ENCODE measurements at places on chromosomes 13 and 19.

- no peak for DNase-seq
Measured at GRCh38 chr13:114027826-114028225, 54.0 kb upstream of the C13orf46 start.

- DNase-seq = peak; percentile 34
Measured at GRCh38 chr13:28349371-28349770, 145.6 kb downstream of the FLT1 start.

GRCh38 chr19:11453468-11454341, 18.3 kb downstream of the PRKCSH start:
- DNase-seq = no peak

DNA sequence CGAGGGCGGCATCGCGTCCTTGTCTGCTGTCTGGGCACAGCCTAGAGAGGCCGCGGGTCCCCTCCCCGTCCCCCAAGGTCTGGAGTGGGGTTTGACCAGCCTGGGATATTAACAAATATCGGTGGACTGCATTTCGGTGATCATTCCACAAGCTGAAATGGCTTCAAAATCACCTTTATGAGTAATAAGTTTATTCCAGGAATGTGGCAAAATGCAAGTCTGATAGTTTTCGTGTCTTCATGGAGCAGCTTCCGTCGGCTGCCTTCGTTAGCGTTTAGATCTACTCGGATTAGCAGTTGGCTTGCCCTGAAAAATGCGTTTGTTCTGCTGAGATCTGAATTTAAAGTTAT, 1.1 kb upstream of the GJA3 start:
- DNase-seq = no peak

DNA sequence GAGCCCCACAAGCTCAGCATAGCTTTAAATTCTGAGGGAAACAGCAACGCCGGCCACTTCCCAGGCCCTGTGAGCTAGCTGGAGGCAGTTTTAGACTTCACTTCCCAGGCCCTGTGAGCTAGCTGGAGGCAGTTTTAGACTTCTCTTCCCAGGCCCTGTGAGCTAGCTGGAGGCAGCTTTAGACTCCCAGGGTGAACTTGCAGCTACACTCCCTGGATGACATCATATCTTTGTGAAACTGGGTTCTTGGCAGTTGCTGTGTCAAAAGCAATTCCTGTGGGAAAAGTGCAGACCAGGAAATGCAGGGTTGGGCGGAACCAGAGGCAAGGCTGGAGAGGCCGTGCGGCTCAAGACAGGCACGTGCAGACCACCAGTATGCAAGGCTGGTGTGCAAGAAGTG, 12.7 kb downstream of the SOX1 start:
- no peak for DNase-seq

GRCh38 chr19:2495130-2495641, 19.3 kb downstream of the GADD45B start:
- no peak for DNase-seq

GRCh38 chr13:39406688-39407087, 196.3 kb downstream of the LHFPL6 start:
- DNase-seq = no peak

GRCh38 chr19:50646074-50646807, 3.0 kb upstream of the C19orf81 start:
- no peak for DNase-seq

DNA sequence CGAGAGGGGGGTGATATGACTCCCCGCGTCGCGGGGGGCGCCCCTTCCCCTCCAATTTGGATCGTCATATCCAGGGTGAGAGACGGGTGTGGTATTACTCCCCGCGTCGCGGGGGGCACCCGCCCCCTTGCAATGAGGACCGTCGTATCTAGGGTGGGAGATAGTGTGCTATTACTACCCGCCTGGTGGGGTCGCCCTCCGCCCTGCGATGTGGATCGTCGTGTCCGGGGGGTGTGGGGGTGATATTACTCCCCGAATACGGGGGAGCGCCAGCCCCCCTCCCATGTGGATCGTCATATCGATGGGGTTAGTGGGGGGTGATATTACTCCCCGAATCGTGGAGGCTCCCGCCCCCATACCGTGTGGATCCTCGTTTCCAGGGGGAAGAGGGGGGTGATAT, 29.2 kb upstream of the RGCC start:
- DNase-seq = no peak

DNA sequence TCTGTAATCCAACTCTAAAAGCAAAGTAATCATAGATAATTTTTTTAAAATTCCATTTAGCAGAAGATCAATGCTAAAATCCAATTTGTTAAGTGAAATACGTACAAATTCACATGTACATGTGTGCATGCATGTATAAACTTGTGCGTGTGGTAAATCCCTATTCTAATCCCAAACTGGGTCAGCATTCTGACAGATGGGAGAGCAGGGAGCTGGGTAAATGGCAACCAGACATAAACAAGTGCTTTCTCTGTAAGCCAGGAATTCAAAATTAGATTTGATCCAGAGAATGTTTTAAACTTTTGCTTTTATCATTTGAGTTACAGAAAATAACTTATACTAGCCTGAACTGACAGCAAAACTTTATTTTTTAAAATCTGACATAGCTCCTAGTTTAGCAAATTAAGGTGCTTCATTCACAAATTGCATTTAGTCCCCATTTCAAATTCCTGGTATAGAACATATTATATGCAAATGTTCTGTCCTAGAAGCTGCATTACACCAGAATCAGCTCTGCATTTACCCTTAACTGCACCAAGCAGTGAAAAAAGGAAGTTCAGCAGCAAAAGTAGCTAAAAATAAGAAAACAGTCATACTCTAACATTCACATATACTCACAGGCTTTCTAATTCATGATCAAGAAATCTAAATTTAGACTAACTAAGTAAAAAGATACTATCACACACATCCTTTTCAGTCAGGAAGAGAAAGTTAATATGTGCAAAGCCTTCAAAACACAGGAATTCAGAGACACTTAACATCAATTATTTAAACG, 32.6 kb downstream of the UBL3 start:
- DNase-seq = no peak

DNA sequence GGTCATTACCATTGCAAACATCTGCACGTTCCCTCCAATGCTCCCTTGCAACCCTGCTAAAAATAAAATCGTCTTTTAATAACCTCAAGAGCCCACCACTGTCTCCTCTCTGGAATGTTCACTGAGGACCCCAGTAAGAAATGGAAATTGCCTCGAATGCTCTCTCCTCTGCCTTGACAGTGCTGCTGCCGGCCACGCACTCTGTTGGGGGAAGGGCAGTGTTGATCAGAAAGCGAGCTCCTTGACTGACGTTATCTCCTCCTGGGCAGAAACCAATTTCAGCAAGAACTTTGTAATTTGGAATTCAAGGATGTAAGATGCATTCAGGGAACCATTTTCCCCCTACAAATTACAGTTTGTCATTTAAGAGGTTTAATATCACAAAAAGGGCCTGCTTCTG, 718.5 kb downstream of the UQCRFS1 start:
- no peak for DNase-seq

GRCh38 chr13:78521091-78521490, 82.3 kb downstream of the POU4F1 start:
- DNase-seq = no peak

DNA sequence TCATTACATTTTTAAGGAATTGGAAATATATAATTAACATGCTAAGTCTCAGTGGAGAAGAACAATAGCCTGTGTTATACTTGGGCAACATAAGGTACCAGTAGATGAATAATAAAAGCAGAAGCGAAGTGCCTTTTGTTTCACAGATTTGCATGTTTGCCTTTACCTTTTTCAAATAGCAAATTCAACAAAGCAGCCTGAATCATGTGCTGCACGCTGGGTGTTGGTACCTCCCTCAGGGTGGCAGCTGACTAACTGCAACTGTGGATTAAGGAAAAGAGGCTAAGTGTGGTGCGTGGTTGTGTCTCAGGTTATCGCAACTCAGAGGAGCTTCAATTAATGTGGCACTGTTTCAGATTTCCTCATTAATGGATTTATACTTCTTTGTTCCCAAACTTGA, 189.0 kb downstream of the LMO7 start:
- DNase-seq = no peak

- DNase-seq = no peak
Measured at GRCh38 chr13:112725346-112726015, 35.6 kb downstream of the ATP11A start.

- peak; percentile 40 for DNase-seq
Measured at GRCh38 chr13:42001580-42001979, 40.7 kb upstream of the VWA8 start.

DNA sequence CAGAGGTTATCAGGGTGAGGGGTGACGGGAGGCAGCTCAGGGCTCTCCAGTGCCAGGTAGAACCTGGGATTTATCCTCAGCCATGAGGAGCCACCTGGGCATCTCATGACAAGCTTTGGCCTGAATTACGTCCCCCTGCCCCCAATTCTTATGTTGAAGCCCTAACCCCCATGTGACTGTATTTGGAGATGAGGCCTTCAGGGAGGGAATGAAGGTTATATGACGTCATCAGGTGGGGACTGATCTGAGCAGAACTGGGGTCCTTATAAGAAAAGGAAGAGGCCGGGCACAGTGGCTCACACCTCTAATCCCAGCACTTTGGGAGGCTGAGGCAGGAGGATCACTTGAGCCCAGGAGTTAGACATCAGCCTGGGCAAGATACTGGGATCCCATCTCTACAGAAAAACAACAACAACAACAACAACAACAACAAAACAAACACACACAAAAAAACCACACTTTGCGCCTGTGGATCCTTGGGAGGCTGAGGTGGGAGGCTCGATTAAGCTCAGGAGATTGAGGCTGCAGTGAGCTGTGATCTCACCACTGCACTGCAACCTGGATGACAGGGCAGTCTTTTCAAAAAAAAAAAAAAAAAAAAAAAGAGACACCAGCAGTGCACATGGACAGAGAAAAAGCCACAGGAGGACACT, 18.4 kb downstream of the ZFR2 start:
- DNase-seq = no peak

Data from fibroblast of skin of left biceps (primary cell).